ENCODE measurements at places on chromosomes 16 and 17.

DNA sequence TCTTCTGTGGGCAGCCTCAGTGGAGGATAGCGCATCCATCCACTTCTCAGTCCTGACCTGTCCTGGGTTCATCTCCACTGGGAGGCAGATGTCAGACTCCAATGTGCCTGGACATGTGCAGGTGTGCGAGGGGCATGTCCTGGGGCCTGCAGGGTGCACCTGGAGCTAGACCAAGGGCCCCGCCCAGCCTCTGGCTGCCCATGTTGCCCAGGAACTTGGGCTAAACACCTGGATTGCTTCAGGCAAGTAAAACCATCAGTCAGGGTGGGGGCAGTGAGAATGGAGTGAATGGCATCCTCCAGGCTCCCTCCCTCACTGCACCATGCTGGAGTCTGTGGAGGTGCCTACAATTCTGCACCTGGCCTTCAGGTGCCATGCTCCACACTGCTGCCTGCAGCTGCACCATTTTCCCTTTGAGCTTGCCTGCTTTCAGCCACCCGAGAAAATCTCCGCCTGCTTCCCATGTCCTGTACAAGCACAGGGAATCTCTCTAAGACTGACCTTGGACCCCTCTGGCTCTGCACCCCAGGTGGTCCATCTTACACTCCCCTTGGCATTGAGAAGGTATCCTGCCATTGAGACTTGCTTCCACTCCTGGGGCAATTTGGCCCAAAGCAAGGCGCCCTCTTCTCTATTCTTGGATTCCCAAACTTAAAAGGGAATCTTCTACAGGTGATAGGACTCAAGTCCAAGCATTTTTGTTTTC lies 2.1 kb upstream of the MFSD6L start:
- DNase-seq, result no peak

GRCh38 chr17:80283116-80283852 lies 22.6 kb downstream of the RNF213 start:
- DNase-seq, result no peak

DNA sequence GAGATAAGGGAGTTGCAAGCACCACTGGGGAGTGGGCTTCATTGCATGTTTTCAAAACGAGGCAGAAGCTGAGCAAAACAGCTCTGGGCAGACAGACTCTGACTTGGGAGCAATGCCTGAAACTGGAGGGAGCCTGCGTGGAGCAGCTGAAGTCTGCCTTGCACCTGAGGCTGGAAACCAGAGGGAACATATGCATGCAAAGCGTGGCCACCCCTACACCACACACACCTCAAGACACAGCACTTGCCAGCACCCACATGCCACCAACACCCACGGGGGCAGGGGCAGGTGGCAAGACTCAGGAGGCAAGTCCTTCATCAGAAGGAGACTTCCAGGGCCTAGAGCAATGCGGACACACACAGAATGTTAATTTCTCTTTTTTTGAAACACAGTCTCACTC lies 45.8 kb downstream of the COTL1 start:
- DNase-seq, result no peak

- DNase-seq, result no peak
These were observed 22.3 kb downstream of the TMC6 start for GRCh38 chr17:78106211-78106610.

DNA sequence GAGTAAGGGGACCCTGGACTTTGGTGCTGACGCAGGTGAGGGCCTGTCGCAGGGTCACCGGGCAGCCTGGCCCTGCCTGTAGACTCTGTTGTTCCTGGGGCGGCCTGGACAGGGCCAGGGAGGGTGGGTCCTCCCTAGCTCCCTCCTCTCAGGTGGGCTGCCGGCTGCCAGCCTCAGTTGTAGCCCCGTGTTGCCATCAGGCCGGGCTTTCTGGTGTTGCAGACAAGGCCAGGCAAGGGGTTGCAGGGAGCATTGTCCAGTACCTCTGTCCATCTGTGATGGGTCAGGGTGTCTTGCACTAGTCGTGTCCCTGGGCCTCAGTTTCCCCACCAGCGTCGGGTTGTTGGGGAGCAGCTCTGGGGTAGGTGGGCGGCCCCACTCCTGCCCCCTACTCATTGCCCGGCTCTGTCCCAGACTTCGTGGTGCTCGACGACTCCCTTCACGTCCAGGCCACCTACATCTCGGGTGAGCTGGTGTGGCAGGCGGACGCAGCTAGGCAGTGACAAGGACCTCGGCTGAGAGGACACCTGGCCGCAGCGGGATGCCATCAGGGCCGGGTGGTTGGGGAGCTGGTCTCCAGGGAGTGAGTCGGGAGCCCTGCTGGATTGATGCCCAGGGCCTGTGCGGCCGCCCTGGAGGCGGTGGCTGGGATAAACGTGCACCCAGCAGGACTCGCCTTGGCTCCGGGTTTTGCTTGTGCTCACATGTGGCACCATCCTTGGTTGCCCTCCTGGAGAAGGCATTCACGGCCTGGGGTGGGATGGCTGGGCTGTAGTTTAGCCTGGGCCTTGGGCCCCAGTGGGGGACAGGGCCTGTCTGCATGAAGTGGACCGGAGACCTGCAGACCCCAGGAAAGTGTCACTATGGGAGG lies 1.9 kb downstream of the CEMP1 start:
- DNase-seq, result no peak

- no peak for DNase-seq
These were observed 238.6 kb upstream of the GSE1 start for GRCh38 chr16:85374571-85374872.

- DNase-seq, result no peak
These were observed 46.6 kb downstream of the MRM3 start for GRCh38 chr17:828761-829160.

DNA sequence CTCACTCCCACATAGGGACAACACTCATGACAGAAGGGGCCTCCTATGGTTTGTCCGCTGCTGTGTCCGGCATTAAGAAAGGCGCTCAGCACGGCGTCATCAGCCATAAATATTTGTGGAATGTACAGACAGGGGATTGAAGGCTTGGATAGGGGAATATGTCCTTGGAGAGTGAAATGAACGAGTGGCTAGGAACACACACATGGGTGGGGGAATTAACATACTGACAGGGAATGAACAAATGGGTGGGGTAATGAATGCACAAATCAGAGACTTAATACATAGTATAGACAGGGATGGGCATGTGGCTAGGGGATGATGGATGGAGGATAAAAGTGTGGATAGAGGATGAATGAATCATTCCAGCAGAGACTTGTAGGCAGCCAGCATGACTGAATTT lies 154.0 kb upstream of the HSBP1 start:
- DNase-seq, result no peak

GRCh38 chr17:64694207-64694606 lies 32.1 kb upstream of the SMURF2 start:
- no peak for DNase-seq
